ENCODE measurements at places on chromosomes 12 and 14. TPM values are rescaled to one million over a fixed set of nuclear protein-coding genes. Genes with fewer than 3 reads are reported as not detected.

Gene ADAM21
- 0.43 TPM for total RNA-seq

Gene NXPH4
- 1.6 TPM for total RNA-seq

Gene HELB
- total RNA-seq = 2.3 TPM

Gene BRF1
- total RNA-seq = 41.2 TPM

Gene HCAR2
- total RNA-seq = not detected

Gene C12orf50
- total RNA-seq = not detected

Gene TAS2R30
- total RNA-seq = 9.1 TPM

Gene ZNF268
- total RNA-seq = 19.6 TPM

Gene KLRC2
- total RNA-seq = not detected

Gene RHOF
- 9.0 TPM for total RNA-seq

Gene TUNAR
- not detected for total RNA-seq

Gene KRT86
- total RNA-seq = under 0.01 TPM

Gene PLEKHD1
- total RNA-seq = not detected

Gene OR4Q2
- total RNA-seq = not detected

Gene TMEM119
- 186 TPM for total RNA-seq

Gene FBRSL1
- 3.9 TPM for total RNA-seq

Gene TPPP2
- total RNA-seq = not detected

Gene TAS2R42
- not detected for total RNA-seq

Gene EIF2B1
- total RNA-seq = 32.9 TPM

Gene ERP29
- total RNA-seq = 50.3 TPM

Gene PTCSC3
- not detected for total RNA-seq

Gene OAS3
- 12.5 TPM for total RNA-seq

Gene SLC39A5
- total RNA-seq = not detected

Gene ALX1
- 0.64 TPM for total RNA-seq

Gene FOXA1
- total RNA-seq = not detected

Gene GUCY2C
- not detected for total RNA-seq

Gene GAS2L3
- total RNA-seq = 24.5 TPM

Measured in fibroblast of villous mesenchyme (primary cell).